T-helper 22 cell (primary cell): ENCODE measurements at places on chromosomes 13 and 19.

DNA sequence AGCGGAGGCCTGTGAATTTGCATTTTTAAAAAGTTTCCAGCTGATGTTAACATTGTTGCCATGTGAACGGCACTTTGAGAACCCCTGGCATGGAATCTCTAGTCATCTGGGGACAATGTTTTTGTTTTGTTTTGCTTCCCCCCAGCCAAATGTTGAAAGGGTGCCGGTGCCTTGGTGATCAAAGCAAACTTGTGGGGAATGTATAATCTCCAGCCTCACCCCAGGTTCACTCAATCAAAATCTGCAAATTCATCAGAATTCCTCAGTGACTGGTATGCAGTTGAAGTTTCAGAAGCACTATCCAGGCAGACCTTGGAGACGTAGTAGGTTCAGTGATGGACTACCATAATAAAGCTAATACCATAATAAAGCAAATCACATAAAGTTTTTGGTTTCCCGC lies 428.7 kb downstream of the MYO16 start:
- no peak for DNase-seq

GRCh38 chr13:20582026-20582425 lies 15.1 kb downstream of the IFT88 start:
- no peak for DNase-seq

DNA sequence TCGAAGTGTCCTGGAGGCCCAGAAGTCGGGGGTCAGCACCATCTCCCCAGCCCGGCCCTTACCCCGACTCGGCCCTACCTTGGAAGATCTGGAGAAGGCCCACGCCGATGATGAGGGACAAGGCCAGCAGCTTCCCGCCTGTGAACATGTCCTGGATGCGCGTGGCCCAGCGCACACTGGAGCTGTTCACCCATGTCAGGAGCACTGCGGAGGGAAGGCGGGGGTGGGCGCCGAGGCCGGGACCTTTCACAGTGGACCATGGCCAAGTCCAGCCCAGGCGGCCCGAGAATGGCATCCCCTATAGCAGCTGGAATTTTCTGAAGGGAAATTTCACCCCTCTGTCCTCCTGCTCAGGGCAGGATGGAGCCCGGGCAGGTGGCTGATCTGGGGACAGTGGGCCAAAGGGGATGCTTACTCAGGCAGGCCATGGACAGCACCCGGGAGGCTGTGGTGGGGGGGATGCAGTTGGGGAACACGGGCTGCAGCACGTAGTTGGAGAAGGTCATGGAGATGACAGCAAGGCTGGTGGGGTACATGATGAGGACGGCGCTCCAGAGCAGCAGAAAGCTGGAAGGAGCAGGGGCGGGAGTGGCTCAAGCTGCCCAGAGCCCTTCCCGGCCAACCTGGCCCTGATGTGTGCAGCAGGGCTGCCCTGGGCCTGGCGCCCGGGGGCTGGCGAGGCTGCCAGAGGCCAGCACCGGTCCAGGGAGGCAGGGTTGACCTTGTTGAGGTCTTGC lies 13.0 kb downstream of the SLC7A10 start:
- DNase-seq, result no peak

DNA sequence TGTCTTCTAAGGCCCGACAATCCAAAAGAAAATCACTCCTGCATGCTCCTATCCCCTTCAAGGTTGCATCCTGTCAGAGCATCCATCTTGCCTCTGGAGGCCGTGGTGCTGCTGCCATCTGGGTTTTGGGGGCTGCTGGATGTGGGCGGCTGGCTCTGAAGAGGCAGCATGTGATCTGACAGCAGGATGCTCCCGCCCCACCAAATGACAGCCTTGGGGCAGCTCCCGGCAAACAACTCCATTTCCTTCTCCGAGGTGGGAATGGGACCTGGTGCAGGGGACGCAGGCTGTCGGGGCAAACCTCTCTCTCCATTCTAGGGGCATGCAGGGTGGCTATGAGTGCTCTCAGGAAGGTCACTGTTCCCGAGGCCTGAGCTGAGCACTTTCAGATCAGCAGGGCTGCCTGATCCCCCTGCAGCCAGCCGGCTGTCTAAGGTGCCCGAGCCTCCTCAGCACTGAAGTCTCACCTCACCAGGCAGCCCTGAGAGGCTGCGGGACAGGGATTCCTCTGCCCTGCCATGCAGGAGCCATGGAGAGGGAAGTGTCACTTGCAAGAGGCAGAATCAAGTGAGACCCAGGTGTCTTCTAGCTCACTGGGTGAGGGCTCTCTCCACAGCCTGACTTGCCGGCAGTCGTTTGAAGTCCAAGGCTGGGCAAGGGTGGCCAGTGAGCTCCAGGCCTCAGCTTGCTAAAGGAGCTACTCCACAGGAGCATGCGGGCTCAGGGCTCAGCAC lies 28.8 kb downstream of the TSSK6 start:
- no peak for DNase-seq

DNA sequence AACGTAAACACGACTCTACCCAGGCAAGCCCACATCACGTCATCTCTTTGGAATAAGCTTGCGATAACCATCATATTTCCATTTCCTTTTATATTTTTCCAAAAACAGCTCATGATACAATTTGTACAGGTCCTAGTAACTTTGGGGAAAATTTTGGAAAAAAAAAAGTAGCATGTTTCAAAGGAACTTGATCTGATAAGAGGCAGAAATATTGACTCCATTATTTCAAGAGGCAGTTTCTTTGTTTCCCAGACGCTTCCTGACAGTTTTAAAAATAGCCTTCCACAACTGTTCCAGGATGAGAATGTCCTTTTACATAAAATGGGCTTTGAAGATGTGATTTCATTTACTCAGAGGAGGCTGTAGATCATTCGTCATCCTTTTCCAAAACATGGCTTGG lies 23.1 kb downstream of the KLF2 start:
- no peak for DNase-seq
